ENCODE measurements at places on chromosomes 3 and 15.
A peak's percentile ranks its signal among the peaks of the same experiment; 100 is the strongest.

- DNase-seq = no peak
These were observed 105.1 kb downstream of the CPN2 start for GRCh38 chr3:194245975-194246561.

GRCh38 chr15:66760968-66761725 is 59.1 kb downstream of the SMAD6 start:
- DNase-seq = no peak

DNA sequence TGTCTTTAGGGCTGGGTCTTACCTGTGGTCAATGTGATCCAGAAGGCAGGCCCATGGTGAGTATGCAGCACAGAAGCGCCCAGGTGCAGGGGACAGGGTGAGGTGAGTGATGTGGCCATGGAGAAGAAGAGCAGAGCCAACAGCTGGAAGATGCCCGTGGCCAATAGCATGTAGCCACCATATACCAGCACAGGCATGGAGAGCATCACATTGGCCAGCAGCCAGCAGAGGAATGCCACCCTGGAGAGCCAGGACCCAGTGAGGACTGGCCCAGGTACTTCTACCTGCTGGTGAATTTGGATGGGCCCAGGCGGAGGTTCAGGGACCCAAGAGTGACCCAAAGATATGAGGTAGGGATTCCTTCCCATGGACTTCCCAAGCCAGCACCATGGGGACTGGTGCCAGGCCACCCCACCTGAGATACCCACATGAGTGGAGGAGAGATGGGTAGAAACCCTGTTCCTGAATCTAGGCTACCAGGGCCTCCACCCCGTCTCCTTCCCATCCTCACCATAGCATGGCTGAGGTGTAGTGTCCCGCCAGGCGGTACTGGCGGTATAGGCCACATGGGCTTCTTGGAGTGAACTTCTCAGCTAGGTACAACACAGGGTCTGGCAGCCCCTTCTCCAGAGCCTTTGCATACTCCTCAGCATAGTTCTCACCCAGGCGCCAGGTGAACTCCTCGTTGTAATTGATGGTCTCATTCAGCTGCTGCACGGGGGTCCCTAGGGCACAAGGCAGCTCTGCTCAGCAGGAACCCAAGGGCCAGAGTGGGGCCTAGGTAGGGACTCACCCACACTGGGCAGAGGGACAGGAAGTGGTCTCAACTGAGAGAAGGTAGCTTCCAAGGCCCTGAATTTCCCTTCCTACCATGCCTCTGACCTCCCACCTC is 6.2 kb downstream of the DUOXA2 start:
- DNase-seq = no peak

DNA sequence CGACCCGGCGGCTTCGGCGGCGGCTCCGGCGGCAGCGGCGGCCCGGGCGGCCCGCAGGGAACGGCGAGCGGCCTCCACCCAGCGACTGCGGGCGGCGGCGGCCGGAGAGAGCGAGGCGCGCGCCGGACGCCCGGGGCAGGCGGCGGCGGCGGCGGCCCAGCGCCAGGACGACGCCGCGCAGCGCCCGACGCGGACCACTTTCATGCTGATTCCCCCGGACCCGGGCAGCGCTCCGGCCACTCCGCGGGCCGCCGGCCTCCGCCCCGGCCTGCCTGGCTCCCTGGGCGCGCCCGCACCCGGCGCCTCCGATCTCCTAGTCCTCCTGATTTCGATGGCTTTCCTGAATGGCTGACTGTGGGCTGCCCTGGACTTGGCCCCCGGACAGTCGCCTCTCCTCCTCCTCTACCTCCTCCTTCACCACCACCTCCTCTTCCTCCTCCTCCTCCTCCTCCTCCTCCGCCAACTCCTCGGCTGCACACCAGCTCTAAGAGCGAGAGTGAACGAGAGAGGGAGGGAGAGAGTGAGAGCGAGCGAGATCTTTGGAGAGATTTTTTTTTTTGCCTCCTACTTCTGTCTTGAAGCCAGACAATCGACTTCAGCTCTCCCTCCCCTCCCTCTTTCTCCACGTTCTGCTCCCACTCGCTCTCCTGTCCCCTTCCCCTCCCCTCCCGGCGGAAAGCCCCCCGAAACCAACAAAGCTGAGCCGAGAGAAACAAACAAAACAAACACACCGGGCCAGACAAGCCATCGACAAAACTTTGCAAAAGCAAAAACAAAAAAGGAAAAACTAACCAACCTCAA is 844 bp downstream of the NR2F2 start:
- DNase-seq = no peak

DNA sequence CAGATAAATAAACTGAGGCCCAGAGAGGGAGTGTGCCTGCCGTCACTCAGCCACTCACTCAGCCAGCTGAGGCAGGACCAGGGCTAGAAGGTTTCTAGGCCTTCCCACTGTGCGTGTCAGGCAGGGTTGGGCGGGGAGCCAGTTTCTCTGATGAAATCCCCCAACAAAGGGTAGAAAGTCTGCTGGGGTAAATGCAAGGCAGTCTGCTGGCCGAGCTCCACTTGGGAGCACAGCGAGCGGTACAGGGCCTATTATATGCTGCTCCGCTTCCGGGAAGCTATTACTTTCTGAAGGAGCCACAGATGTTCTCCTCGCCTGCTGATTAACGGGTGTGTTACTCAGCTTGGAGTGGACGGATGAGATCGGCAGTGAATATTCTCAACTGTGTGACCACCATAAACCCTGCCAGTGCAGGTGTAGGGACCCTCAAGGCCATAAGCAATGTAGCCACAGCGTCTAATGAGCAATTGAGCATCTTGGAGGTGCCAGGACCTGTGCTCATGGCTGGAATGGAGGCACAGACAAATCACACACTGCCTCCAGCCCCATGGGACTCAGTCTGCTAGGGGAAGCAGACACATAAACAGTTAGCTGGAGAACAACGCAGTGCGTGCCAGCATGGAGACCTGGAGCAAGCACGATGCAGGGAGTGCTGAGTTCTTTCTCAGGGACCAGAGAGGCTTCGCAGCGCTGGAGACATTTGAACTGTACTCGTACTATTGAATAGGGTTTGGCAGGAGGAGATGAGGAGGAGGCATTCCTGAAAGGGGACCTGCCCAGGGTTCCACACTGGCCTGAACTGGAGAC is 42.1 kb downstream of the CORO2B start:
- DNase-seq = no peak

DNA sequence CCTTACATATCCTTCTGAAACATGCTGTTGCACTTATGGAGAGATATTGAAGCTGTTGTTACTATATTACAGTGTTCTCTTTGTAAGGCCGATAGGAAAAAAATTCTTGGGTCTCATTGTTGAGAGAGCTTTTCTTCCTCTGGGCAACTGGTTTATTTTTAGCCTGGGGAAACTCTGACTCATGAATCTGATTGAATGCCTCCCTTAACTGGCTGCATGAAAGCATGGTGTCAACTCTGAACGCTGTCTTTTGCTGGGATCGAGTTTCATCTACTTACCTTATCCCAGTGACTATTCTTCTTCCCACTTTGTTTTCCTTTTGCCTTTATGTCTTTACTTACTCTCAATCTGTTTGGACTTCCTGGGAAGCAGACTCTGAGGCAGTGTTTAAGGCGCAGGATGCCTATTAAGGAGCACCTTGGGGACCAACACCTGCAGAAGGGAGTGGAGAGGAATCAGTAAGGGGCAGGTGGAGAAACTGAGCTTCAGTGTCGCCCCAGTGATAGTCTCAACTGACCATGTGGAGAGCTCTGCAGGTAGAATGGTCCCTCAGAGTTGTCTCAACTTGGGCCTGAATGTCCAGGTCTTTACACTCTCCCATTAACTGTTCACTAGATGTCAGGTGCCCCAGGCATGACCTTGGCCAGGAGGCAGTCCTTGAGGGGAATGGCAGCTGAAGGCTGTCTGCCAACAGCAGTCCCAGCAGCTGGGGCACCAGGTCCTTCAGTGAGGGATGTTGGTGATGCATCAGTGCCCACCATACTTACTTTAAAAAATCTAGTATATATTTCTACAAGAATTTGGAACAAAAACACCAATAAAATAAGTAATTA is 88.9 kb upstream of the CCNL1 start:
- no peak for DNase-seq

- no peak for DNase-seq
These were observed 31.9 kb upstream of the ADGRG7 start for GRCh38 chr3:100577382-100578008.

GRCh38 chr15:29018995-29019976 is 133.5 kb downstream of the APBA2 start:
- no peak for DNase-seq

DNA sequence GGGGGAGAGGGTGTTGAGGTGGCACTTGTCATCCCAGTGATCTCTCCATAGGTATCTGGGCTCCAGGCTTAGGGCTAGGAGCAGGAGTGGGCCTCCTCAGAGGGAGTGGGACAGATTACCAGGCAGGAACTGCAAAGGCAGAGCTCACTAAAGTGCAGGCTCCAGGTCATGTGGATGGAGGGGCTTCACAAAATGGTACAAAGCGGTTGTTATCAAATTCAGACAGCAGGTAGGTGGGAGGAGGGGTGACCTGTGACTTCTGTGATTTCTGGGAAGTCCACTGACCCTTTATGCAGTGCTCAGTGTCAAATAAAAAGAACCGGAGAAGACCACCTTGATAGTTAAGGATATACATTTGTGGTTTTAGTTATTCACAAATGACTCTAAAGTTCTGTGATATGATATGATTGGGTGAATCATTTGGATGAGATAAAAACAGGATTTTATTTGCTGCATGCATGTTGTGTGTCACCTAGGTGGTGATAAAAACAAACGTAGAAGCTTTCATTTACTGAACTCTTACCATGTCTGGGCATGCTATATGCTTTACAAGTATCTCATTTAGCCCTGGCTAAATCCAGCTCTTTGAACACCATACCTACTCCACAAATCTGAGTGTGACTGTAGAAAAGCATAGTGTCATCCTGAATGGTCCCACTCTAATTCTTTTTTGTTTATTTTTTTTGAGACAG is 20.2 kb downstream of the ST6GAL1 start:
- no peak for DNase-seq

- no peak for DNase-seq
These were observed 1161.2 kb downstream of the ROBO2 start for GRCh38 chr3:78201091-78201490.

- DNase-seq = no peak
These were observed 648.7 kb upstream of the DPPA4 start for GRCh38 chr3:109985943-109986555.

GRCh38 chr15:25182098-25182478 is 227.3 kb downstream of the SNRPN start:
- peak; percentile 3 for DNase-seq

DNA sequence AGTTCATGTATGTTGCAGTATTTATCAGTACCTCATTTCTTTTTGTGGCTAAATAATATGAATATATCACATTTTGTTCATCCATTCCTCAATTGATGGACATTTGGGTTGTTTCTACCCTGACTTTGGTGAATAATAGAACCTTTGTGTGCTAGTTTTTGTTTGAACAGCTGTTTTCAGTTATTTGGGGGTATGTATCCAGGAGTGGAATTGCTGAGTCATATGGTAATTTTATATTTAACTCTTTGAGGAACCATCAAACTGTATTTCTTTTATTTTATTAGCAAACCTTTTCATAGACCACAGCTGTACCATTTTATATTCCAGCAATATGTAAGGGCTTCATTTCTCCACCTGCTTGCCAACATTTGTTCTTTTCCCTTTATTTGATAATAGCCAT is 38.4 kb upstream of the RBM5 start:
- DNase-seq = no peak

GRCh38 chr15:40142428-40142827 is 18.4 kb upstream of the BUB1B start:
- no peak for DNase-seq

DNA sequence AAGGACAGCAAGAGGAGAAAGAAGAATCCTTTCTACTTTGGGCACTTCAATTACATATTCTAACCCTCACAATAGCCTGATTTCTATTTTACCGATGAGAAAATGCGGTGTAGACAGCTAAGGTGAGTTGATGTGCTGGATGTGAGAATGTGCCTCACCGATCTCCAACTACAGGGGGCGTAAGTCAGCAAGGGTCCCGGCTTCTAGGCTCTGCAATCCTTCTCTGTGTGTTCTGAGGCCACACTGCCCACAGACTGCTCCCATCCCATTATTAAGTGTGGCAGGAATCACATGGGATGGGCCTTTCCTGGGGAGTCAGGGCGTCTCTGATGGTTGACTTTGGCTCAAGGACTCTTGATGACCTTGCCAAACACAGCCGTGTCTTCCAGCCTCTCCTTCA is 23.6 kb upstream of the RPL35A start:
- no peak for DNase-seq

- DNase-seq = no peak
These were observed 84.9 kb downstream of the THBS1 start for GRCh38 chr15:39665629-39666250.

DNA sequence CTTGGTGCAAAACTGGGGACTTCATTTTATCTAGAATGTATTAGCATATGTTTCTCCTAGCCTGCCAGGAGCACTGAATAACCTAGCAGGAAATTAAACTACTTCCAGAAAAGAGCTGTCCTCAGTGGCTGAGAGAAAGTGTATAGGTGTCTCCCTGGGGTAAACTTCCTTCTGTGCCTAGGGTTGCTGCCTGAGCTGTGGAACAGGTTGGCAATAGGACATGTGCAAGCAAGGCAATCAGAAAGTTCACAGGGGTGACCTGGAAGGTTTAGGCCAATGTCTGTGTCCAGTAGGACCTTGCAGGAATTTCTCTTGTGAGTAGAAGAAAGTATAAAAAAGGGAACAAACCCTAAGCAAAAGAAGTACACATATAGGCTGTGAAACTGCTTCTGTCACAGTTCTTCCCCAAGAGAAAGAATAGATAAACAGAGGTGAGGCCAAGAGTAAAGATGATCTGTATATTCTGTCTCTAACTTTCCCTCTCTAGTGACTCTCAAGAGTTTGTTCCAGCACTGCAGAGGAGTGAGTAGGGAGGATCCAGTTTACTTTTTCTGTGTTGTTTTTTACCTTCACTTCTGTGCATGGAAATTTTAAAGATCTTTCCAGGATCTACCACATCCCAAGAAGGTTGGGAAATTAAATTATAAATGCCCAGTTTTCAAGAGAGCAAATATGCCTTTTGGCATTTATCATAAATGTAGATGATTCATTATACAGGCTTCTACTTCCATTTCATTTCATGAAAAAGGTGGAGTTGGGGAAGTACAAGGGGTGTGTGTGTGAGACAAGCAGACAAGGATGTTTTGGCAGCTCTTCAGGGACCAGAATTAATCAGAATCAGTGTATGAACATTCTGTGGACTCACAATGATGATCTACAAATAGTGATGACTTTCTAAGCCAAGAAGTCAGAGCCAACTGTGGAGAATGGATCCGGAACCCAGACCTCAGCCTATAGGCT is 155.2 kb downstream of the RBPMS2 start:
- no peak for DNase-seq

DNA sequence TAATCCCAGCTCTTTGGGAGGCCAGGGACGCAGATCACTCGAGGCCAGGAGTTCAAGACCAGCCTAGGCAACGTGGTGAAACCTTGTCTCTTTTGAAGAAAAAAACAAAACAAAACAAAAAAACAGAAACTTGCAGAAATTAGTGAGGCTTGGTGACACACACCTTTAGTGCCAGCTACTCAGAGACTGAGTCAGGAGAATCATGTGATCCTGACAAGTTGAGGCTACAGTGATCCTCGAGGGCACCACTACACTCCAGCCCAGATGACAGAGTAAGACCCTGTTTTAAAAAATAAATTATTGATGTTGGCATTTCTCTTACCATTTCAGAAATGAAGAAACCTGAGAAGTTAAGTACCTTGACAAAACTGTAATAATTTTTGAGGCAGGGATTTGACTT is 44.6 kb upstream of the CCNB2 start:
- no peak for DNase-seq

GRCh38 chr3:28476194-28476593 is 127.6 kb upstream of the AZI2 start:
- DNase-seq = no peak

All from activated CD8-positive, alpha-beta memory T cell treated with anti-CD3 and anti-CD28 coated beads, Interleukin-2, amount 50 U/mL, for 4 hours (primary cell).